Omental fat pad (tissue), 4 donors: ENCODE measurements at places on chromosomes 12 and 14. TPM values are rescaled to one million over a fixed set of nuclear protein-coding genes. Genes with fewer than 3 reads are reported as not detected.

Gene APOF
- not detected for total RNA-seq

Gene TMTC1
- total RNA-seq = 83.9 TPM

GRCh38 chr14:29885988-29886387 lies 41.7 kb downstream of the PRKD1 start:
- no peak for DNase-seq

DNA sequence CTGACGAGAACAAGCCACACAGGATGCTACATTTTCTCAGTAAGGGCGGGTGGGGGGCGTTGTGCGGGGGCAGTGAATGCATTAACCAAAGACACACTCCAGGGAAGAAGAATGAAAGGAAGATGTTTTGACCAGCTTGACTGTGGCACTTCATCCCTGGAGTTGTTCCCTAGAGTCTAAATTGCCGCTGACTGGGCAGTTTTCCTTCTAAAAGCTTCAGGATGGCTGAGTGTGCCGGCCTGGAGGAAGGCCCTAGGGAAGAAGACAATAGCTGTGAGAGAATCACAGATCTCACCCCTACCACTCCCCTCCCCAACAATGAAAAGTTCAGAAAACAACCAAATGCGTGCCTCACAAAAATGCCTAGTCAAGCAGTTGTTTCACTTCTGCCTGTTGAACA lies 67.2 kb downstream of the NKX2-1 start:
- DNase-seq = no peak

DNA sequence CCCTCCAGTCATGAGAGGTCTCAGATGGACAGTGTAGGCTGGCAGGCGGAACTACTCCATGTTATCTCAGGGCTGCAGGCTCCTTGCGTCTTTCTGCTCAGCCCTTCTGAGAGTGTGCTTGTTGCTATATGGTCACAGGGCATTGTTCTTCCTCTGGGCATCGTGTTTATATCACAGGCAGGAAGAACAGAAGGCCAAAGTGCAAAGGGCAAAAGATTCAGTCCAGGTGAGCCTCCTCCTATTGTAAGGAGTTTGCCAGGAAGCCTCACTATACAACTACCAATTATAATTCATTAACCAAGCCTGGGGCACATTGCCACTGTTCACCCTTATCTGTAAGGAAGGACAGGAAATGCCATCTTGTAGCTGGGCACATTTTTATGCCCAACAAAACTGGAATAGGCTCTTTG lies 195.5 kb upstream of the KITLG start:
- DNase-seq = no peak

GRCh38 chr12:131020326-131021153 lies 66.8 kb downstream of the ADGRD1 start:
- no peak for DNase-seq

GRCh38 chr14:94601884-94602391 lies 10.3 kb upstream of the SERPINA3 start:
- DNase-seq = peak; percentile 38

GRCh38 chr12:67504026-67504425 lies 144.5 kb upstream of the DYRK2 start:
- no peak for DNase-seq

GRCh38 chr14:103016071-103016470 lies 41.3 kb downstream of the CDC42BPB start:
- DNase-seq = no peak

GRCh38 chr12:51386351-51386750 lies 4.9 kb downstream of the GALNT6 start:
- no peak for DNase-seq

DNA sequence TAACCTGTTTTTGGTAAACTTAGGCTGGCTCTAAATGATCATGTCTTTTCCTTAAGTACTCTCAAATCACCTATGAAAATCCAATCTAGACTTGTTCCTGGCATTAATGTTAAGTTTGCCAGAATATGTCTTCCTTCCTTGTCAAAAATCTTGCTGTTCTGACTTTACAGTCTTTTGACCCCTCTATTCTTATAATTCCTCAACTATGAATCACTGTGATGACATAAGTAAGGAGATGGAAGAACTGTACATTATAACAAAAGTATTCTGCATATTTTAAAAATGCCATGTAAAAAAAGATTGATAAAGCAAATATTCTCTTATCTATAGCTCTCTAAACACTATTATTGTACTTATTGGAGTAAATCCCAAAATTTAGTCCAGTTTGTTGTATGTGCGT lies 51.4 kb upstream of the BAZ1A start:
- DNase-seq = no peak

- no peak for DNase-seq
Measured at GRCh38 chr12:103181366-103182152, 224.1 kb downstream of the ASCL1 start.

- no peak for DNase-seq
Measured at GRCh38 chr14:44420226-44420625, 86.9 kb downstream of the FSCB start.

Gene EML5
- 0.56 TPM for total RNA-seq
